ENCODE measurements at places on chromosomes 2 and 18. TPM values are rescaled to one million over a fixed set of nuclear protein-coding genes. Genes with fewer than 3 reads are reported as not detected.
A peak's percentile ranks its signal among the peaks of the same experiment; 100 is the strongest.

DNA sequence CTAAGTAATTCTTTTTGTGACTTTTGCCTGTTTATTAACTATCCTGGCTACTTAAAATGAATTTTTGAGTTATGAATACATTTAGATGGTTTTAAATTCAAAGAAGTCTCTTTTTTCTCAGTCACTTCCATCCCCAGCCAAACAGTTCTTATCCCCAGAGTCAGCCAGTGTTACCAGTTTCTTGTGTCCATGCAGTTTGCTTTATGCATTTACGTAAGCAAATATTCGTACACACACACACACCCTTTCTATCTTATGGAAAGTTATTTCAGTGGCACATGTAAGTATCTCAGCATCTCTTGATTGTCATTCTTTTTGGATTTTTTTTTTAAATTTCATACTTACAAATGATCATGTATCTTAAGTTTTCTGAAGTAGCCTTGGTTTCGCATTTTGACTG, 113.2 kb downstream of the NEDD4L start:
- DNase-seq, result no peak

DNA sequence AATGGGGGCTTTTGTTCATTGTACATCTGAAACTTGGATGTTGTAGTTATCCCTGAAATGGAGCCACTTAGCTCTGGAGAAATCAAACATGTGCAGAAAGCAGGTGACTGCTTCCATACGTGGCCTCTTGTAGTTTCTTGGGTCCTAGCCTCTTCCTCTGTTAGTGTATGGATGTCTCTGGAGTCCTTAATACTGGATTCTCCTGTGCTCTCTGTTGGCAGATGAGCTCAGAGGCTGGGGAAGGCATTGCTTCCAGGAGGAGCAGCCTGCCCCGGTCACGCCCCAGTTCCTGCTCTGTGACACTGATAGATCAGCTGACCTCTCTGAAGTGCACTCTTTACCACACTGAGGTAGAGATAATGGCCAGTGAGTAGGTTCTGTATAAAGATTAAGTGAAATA, 176.2 kb downstream of the LDLRAD4 start:
- DNase-seq, result no peak

GRCh38 chr18:68763083-68763482, 34.8 kb upstream of the CCDC102B start:
- no peak for DNase-seq

GRCh38 chr18:11533942-11534496, 75.4 kb upstream of the SLC35G4 start:
- DNase-seq, result no peak

DNA sequence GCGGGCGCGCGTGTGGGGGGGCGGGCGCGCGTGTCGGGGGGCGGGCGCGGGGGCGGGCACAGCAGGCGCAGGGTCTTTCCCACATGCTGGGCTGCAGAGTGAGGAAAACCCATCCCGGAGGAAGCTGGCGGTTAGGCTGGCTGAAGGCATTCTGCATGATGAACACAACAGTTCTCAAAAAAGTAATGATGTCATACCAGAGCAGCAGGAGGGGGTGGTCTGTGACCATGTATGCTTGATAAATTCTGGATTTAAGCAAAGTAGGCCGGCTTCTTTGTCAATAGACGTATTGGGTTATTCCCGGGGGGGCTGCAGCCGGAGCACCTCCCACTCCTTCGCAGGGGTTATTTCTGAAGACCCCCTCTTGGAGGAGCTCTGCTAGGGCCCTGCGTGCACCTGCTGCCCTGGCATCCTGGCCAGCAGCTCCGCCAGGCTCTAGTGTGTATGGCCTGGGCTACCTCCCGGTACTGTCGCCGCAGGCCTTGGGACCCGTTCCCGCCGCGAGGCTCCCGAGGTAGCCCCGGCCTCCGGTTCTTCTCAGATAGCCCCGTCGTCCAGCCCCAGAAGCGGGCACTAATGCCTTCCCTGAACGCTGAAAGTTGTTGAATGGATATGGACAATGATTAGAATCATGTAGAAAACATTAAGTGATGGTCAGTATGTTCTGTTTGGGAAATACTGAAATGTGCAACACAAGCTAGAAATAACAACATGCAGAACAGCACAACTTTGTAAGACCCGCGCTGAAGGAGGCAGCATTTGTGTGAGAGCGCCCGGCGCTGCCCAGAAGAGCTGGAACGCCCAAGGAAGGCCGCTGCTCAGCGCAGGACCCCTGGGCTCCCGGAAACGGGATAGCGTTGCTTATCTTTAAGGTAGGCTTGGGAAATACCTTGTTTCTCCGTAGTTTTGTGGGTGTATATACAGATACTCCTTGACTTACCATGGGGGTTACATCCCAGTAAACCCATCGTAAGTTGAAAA, 101.4 kb upstream of the RAB6C start:
- peak; percentile 66 for DNase-seq

DNA sequence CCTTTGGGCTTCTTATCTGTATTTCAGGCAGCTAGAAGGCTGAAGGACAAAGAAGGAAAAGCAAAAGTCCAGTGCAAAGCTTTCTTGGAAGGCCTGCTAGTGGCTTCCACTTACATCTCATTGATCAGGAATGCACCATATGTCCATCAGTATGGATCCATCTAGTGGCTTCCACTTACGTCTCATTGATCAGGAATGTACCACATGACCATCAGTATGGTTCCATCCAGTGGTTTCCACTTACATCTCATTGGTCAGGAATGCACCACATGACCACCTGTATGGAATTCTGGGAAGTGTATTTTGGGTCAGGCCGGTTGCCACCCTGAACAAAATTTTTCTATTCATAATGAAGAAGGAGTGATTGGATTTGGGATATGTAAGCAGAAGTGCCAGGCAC, 70.6 kb downstream of the LYPD6 start:
- DNase-seq, result no peak

DNA sequence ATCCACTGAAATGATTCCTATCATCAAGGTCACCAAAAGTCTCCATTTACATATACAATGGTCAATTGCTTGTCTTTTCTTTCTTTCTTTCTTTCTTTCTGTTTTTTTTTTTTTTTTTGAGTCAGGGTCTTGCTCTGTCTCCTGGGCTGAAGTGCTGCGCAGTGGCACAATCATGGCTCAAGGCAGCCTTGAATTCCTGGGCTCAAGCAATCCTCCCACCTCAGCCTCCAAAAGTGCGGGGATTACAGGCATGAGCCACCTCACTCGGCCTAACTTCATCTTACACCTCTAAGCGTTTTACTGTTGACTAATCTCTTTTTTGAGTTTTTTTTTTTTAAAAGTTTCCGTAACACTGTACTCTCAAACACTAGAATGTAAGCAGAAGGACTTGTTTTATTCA, 867 bp downstream of the SF3B6 start:
- no peak for DNase-seq

DNA sequence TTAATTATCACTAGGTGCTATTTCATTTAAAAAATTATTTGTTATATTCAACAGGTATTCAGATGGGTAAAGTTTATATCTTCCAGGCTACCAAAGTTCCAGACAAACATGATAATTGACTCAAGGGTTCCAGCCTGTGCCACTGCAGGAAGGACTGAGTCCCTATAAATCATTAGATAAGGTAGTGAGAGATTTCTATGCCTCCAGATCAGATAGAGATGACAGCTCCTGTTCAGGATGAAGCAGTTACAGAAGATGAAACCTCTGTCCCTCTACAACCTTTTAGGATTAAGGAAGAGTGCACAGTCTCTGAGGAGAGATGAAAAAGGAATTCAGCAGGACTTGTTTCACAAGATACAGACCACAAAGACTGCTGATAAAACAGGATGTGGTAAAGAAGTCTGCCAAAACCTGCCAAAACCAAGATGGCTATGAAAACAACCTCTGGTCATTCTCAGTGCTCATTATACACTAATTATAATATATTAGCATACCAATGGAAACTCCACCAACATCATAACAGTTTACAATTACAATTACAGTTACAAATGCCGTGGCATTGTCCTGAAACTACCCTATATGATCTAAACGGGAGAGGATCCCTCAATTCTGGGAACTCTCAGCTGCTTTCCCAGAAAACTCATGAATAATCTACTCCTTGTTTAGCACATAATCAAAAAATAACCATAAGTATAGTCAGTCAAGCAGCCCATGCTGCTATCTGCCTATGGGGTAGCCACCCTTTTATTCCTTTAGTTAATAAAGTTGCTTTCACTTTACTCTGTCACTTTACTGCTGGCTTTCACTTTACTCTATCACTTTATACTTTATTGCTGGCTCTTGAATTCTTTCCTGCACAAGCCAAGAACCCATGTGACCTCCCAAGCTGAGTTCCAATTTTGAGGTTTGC, 288.5 kb downstream of the PDE11A start:
- DNase-seq, result no peak

GRCh38 chr2:226330206-226330605, 469.4 kb downstream of the IRS1 start:
- DNase-seq, result no peak

DNA sequence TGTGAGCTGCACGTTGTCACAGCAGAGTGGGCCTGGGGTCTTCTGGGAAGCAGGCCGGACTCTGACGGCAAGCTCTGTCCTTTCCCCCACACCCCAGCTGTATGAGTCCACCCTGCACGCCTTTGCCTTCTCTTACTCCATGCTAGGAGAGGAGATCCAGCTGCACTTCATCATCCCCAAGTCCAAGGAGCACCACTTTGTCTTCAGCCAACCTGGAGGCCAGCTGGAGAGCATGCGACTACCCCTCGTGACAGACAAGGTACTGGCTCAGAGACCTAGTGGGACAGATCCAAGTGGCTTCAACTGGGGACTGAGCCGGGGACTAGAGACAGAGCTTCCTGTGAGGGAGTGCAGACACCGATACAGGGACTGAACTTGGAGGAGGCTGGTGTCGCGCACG, 40.1 kb downstream of the NTSR2 start:
- no peak for DNase-seq

ZCCHC2 gene
- 17.6 TPM for polyA plus RNA-seq

ABCG5 gene
- 0.91 TPM for polyA plus RNA-seq

XDH gene
- polyA plus RNA-seq, result 0.17 TPM

CXXC1 gene
- 89.4 TPM for polyA plus RNA-seq

POTEI gene
- 0.11 TPM for polyA plus RNA-seq
